ENCODE measurements at places on chromosomes 7 and 10.

DNA sequence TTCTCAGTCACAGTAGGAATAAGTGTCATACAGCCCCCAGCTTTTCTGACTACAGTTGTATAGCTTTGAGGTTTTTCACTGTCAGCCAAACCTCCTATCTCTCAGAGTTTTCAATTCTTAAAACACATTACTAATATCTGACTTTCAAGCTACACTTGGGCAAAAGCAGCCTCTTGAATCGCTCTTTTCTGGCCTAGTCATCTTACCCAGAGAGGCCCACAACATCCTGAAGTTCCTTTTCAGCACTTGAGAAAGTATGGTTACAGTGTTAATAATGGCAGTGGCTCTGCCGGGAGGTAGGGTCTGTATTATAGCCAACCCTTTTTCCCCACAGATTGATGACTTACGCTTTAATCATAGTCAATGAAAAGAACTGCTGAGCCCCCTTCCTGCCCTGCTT, 181.0 kb downstream of the LRRC4 start:
- DNase-seq = no peak

DNA sequence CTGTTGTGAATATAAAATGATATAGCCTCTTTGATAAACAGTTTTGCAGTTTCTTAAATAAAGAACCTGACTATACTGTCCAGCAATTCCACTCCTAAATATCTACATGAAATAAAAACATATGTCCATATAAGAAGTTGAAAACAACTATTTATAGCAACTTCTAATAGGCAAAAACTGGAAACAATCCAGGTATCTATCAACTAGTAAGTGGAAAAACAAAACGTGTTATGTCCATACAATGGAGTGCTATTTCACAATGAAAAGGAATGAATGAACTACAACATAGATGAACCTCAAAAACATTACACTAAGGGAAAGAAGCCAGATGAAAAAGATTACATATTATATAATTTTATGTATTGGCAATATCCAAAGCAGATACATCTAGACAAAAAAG, 268.9 kb downstream of the CSTF2T start:
- DNase-seq = no peak

GRCh38 chr7:33674804-33675411, 230.4 kb upstream of the BMPER start:
- no peak for DNase-seq

DNA sequence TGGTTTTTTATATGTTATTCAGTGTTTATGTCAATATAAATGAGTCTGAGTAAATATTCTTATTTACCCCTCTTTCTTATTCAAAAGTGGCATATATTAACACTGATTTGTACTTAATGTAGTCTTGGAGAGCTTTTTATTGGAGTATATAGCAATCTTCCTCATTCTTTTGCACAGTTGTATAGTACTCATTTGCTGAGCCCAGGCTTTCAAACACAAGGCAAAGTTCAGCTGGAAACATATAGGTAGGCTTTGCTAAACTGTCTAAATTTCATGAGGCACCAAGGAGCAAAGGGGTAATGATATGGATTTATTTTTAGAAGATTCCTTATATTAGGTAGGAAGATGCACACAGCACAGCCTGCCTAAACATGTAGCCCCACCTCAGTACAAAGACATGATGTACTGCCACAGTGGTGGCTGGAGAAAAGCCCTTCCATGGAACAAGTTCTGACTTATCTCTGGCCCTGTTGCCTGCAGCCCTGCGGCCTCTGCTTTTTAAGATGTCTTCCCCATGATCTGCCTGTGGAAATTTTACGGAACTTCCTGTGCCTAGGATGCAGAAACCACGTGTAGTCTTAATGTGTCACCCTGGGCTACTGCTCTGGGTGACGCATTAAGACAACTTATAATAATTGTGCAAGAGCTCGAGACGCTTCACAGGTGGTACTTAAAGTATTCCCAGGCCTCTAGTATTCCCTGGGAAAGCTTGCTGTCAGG, 9.6 kb upstream of the PDCD4 start:
- no peak for DNase-seq

DNA sequence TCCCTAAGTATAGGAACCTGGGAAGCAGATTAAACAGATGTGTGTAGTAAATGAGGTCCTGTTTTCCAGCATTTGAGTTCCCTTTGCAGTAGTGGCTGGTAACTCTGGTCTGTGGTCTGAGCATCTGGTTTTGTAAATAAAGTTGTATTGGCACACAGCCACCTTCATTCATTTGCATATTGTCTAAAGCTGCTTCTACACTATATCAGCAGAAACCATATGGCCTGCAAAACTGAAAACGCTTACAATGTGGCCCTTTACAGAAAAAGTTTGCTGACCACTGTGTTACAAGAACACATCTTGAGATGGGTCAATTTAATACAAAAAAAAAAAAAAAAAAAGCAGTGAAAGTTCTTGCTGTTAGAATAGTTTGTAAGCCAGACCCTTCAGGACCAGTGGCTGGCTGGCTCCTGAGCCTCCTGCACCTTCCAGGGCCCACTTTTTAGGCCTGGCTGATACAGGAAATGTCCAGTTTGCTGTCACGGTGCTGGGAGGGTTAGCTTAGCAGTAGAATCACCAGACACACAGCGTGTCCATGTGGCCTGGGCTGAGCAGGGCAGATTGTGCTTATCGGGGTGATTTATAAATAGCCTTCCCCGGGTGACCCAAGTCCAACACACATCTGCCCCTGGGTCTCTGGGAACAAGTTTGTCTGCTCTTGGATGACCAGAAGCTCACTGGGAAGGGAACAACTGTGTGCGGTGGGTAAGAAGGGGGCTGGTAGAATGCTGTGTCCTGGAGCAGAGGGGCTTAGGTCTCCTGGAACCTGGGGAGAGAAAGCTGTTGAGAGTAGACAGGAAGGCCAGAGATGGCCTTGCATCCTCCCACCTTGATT, 1.4 kb downstream of the C10orf71 start:
- no peak for DNase-seq

DNA sequence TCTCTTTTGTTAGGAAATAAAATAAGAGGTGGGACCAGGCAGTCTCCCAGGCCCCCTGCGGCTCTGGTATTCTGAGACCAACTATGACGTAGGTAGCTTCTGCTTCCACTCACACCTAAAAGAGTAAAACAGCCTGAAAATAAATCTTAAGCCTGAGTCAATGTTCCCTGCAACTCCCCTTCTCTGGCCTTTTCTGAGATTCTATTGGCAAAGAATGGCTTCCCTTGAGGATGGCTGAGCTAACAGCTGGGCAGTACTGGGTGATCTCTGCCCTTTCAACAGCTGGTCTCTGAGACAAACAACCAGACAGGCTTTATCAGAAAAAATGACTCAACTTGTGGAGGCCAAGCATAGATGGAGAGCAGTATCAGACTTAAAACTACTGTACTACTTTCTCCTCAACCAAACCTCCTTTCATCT, 58.7 kb downstream of the CREB3L2 start:
- no peak for DNase-seq
